Adipocyte (in vitro differentiated cells): ENCODE measurements at places on chromosomes 11 and 22.
A peak's percentile ranks its signal among the peaks of the same experiment; 100 is the strongest.

DNA sequence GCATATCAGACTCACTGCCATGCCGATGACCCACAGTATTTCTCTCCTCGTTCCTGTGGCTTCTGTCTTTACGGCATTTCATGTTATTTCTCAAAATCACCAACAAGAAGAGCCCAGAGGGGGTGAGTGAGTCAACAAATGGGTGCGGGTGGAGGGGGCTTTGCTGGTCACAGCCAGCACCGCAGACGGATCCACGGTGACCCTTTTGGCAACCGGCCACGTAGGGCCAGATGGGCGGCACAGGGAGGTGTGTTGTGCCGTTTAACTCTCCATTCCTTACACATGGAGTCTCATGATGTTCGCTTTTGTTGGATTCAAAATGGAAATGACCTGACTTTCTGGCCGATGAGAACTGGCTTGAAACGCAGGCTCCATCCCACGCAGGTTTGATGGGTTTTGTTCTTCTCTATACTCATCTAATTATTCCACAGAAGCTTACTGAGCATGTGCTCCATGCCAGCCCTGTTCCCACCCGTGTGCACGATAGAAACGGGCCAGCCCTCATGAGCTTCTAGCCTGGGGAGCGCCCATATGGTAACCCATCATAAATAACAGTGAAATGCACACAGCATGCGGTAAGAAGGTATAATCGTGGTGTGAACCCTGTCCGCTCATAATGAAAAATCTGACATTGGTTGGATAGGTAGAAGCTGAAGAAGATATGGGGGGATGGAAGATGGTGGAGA is 319.9 kb downstream of the BRD1 start:
- DNase-seq = no peak

DNA sequence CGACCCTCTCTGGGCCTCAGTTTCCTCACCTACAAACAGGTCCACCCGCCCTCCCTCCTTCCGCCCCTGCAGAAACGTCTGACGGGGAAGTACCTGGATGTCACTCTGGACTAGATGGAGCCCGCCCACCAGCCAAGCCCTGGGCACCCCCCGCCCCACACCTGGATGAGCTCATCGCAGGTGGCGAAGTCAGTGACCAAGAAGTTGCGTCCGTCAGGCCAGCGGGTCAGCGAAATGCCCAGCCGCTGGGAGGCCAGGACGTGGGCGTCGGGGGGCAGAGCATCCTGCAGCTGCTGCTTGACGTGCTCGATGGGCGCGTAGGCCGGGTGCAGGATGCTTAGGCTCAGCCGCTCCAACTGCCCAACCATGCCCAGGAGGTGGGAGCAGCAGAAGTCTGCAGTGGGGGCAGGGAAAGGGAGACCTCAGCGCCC is 897 bp downstream of the PNPLA5 start:
- no peak for DNase-seq

- DNase-seq = peak; percentile 57
These were observed 709 bp downstream of the FTH1 start for GRCh38 chr11:61966734-61967115.

GRCh38 chr11:117600234-117600783 is 196.7 kb downstream of the DSCAML1 start:
- DNase-seq = no peak

DNA sequence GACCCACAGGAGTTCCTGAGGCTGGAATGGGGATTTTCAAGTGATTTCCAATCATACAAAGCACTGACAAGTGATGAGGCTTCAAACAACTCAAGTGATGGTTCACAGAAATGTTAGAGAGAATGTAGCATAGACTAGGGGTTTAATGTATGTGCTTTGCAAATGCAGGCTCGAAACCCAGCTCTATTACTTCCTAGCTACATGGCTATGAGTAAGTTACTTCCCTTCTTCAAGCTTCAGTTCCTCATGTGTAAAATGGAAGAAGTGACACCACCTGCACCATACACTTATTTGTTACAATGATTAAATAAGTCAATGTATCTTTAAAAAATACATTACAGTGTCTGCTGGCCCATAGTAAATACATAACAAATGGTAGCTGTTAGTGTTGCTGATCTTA is 139.8 kb downstream of the CCDC81 start:
- no peak for DNase-seq

- DNase-seq = no peak
These were observed 40.5 kb downstream of the MTMR2 start for GRCh38 chr11:95883381-95883780.

DNA sequence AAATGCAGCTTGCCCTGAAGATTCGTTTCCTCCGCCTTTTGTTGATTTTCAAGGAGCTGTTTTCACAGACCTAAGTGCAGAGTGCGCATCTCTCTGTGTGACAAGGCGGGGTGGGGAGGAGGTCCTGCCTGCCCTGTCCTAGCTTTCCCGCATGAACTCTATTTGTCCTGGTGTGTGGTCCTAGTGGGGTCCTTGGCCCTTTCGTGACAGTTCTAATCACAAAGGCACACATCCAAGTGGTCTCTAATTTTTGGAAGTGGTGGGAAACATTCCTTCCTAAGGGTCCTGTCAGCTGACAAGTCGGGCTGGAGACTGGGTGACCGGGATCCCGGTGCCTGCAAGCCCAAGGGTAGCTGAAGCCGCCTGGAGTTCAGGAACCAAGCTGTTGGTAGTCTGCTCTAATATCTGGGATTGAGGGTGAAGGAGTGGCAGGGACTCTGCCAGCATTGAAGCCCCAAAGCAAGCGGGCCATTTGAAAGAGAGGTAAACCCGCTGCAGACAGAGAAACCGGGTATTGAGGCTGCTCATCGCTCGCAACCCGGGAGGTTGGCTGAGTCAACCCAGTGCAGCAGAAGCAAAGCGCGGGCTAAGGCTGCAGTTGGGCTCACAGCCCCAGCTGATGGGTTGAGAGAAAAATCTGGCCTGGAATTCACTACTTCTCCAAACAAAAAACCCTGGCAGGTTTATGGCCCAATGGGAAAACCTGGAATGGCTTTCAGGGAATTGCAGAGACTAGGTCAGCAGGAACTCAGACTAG is 28.1 kb upstream of the FBXO3 start:
- DNase-seq = peak; percentile 79
